ENCODE measurements at places on chromosomes 16 and 17. TPM values are rescaled to one million over a fixed set of nuclear protein-coding genes. Genes with fewer than 3 reads are reported as not detected.

DNA sequence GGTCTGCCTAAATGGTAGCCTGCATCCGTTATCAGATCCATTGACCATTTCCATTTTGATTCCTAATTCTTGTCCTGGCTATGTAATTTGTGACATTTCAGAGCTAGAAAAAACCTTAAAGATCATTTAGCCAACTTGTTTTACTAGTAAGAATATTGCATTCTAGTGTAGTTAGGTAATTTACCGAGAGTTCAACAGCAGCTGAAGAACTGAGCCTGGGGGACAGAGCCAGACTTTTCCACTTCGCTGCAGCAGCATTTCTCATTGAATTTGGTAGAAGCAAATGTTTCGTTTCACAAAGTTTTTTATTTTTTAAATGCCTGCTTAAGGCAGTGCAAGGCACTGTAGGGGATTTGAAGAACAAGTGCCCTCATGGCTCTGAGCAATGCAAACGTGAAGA, 59.2 kb upstream of the MARCHF10 start:
- DNase-seq: no peak

DNA sequence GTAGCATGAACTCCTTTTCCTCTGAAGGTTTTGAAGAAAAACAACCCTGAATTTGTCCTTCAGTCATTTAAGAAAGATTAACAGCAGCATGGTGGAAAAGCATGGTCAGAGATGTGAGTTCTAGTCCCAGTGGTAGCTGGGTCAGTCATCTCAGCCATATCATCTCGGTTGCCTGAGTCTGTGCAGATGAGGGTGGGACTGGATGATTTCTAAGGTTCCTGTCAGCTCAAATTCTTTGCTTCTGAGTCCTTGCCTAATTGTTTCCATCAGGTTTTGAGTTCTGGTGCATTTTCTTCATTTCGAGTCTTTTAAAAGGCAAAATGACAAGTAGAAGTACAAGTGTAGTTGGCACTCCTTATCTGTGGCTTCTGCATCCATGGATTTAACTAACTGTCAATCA, 63.9 kb downstream of the TNRC6C start:
- DNase-seq: no peak

Gene IGF2BP1
- 9.4 TPM for total RNA-seq

DNA sequence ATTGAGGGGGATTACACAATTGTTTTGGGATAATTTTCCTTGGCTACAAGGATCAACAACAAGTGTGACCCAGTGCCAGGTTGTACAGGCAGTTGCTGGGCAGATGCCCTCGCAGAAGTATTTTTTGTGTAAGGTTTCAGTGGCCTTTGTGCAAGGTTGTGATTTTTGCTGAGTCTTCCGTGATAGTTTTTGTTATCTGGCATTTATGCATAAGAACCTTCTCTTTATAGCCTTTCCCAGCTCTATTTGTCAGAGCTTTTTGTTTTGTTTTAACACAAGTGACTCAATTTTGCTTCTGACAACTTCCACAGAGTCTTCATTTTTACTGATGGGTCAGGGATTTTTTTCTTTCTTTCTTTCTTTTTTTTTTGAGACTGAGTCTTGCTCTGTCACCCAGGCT, 6.7 kb upstream of the PRPSAP1 start:
- no peak for DNase-seq

GRCh38 chr16:59993101-59993500, 1259.0 kb upstream of the GOT2 start:
- no peak for DNase-seq

- DNase-seq: no peak
These were observed 44.4 kb downstream of the TNRC6A start for GRCh38 chr16:24773771-24774427.

DNA sequence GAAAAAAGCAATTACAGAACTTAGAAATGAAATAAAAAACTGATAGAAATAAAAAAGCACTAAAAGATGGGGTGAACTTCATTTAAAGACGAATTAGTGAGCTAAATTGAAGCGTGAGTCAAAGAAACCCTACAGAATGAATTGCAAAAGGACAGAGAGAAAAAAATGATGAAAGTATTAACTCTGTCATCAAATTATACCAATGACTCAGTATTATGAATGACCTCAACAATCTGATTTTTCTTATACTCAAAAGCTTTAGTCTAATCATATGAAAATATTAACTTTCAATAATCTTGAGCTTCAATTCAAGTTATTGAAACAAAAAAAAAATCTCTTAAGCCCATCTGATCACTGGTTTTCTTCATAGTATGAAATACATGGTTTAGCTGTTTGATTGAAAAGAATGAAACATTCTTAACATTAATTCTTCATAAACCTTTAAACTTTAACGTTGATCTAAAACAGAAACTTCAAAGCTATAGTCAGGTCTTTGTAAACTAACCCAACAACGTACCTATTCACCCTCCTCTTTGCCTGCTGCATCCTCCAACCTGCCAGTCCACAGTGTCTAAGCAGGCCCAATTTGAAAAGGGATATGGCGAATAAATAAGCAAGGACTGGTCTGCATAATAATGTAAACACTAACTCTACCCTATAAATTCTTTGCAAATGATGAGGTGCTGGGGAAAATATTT, 6.6 kb downstream of the ABCA5 start:
- DNase-seq: no peak

Gene CHMP1A
- total RNA-seq: 43.6 TPM

DNA sequence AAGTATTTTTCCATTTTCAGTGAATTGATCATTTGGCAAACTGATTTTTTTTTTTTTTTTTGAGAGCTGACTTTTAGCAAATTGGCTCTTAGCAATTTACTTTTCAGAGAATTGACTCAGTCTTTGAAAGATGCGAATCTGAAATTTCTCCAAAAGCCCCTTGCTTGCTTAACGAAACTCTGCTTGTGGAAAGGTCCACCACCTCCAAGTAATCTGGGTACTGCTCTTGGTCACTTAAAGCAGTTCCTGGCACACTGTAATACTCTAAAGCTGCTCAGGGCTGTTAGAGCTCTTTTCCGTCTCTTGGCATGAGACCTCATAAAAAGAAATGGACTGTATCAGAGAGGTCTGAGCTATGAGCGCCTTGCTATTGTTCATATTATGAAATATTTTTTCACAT, 2.9 kb downstream of the GSDMB start:
- DNase-seq: no peak

DNA sequence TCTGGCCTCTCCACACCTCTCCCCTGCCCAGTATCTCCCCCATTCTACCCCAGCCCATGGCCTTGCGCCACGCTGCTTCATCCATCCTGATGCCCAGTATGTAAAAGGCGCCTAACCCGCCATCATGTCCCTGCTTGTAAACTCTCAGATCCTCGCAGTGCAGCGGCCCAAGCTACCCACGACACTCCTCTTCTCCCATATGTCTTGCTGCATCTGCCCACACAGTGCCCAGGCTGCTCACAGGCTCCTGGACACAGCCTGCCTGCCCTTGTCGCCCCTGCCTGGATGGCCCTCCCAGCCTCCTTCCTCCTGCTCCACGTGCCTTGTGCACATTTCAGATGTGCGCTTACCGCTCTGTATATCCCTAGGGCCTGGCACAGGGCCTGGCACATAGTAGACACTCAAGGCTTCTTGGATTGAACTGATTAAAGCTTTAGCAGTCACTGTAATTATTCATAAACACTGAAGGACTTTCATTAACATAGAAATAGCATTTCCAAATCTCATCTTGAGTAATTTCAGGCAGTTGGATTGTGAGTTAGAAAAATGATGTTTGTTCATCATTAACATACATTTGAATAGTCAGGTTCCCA, 129.1 kb downstream of the CLEC16A start:
- no peak for DNase-seq

DNA sequence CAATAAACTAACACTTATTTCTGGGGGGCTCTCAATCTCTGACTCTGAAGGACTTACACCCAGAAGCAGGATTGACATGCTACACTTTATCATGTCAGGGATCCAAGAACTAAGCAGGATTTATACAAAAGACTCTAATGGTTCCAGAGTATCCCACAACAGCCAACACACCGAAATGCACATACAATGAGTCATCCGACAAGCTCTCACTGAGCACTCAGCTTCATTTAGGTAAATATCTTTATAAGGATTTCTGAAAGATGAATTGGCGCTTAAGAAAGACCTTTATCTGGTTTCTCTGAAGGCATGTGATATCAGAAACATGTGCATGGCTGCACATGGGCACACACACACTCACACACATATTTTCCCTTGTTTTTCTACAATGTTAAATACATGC, 77.2 kb downstream of the TOX3 start:
- peak; percentile 35 for DNase-seq

DNA sequence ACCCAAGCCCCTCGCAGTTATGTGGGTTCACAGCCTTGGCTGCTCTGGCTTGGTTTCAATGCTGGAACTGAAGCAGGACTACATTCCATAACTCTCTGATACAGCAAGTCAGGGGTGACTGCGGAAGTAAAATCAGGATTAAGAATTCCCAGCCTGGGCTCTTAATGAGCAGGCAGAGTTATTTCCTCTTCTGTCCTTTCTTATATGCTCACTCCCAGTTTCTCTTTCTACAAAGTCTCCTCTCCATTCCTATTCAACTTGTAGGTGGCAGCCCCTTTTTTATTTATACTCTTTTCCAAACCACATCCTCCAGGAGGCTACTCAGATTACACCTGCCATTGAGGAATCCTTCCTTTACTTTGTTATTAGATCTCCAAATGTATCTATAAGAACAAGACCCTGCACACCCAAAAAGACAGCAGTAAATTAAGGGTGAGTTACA, 40.3 kb downstream of the HOXB1 start:
- no peak for DNase-seq
